K562 (cell line): ENCODE measurements at places on chromosomes 1 and 21.

- DNase-seq = no peak
Measured at GRCh38 chr21:43654806-43655489, 4.3 kb downstream of the HSF2BP start.

- DNase-seq = no peak
Measured at GRCh38 chr21:42157606-42158310, 61.2 kb upstream of the ABCG1 start.

- DNase-seq = no peak
Measured at GRCh38 chr1:193264313-193265065, 78.1 kb upstream of the B3GALT2 start.

DNA sequence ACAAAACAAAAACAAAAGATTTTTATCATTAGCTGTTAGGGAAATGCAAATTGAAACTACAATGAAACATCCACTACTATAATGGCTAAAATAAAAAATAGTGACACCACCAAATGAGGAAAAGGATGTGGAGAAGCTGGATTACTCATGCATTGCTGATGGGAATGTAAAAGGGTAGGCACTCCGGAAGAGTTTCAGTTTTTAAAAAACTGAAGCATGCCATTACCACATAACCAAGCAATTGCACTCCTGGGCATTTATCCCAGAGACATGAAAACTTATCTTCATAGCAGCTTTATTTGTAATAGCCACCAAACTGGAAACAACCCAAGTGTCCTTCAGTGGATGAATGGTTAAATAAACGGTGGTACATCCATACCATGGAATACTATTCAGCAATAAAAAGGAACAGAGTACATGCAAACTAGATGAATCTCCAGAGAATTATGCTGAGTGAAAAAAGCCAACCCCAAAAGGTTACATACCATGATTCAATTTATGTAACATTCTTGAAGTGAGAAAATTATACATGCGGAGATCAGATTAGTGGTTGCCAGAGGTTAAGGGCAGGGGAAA is 14.5 kb upstream of the CFAP298 start:
- DNase-seq = no peak

DNA sequence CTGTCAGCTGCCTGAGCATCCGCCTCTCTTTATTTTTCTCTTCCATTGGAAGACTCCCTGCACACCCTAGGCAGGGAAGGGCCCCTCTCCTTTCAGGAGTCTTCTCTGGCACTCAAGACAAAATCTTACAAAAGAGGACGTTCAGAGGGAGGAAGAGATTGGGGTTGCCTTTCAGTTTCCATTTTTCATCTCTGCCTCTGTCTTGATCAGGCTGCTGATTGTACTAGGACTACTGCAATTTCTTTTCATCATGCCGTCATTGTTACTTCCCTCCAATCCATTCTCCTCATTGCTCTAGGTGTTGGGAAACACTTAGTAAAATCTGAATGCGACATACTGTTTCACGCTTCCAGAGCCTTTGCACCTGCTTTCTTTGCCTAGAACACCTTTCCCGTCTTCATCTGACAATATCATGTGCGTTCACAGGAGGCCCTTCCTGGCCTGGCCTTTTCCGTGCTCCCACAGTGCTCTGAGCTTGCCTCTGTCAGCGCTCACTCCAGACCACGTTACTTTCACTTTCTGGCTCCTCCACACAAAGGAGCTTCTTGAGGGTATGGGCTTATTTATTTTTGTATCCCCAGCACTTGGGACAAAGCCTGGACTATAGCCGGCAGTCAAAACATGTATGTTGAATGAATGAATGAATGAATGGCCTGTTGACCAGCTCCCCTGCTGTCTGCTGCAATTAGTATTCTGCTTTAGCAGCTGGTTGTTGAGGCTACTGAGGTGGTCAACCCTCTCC is 10.9 kb downstream of the LRRC71 start:
- no peak for DNase-seq

- no peak for DNase-seq
Measured at GRCh38 chr1:180150982-180151381, 3.7 kb upstream of the QSOX1 start.

GRCh38 chr21:15365751-15366392 is 301.1 kb upstream of the NRIP1 start:
- no peak for DNase-seq

DNA sequence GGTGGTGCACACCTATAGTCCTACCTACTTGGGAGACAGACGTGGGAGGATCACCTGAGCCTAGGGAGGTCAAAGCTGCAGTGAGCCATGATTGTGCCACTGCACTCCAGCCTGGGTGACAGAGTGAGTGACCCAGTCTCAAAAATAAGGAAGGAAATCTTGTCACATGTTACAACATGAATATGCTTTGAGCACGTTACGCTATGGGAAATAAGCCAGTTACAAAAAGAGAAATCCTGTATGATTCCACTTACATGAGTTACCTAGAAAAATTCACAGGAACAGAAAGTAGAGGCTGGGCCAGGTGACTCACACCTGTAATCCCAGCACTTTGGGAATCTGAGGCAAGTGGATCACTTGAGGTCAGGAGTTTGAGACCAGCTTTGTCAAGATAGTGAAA is 6.7 kb upstream of the PADI6 start:
- no peak for DNase-seq

GRCh38 chr1:9360371-9361064 is 67.8 kb downstream of the SPSB1 start:
- no peak for DNase-seq

DNA sequence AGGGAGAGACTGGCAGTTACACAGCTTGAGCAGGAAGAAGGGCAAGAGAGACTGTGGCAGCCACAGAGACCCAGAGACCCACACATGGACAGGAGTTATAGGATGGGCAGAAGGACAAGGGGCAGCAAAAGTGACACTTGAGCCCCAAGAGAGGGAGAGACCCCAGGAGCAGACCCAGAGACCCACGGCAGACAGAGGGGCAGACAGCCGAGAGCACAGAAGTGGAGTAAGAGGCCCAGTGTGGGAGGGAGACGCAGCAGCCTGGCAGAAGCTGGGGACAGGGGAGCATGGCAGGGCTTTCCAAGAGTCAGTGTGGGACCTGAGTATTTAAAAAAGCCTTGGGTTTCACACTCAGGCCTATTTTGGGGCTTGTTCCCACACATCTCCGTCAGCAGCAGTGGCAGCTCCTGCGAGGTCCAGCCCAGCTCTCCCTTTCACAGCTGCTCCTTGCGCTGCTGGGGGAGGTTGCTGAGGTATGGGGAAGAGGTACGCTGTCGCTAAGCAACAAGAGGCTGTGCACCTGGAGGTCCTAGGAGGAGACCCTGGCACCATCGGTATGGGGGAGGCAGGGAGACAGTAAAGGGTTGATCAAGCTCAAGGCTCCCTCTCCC is 9.0 kb upstream of the MEF2D start:
- no peak for DNase-seq

DNA sequence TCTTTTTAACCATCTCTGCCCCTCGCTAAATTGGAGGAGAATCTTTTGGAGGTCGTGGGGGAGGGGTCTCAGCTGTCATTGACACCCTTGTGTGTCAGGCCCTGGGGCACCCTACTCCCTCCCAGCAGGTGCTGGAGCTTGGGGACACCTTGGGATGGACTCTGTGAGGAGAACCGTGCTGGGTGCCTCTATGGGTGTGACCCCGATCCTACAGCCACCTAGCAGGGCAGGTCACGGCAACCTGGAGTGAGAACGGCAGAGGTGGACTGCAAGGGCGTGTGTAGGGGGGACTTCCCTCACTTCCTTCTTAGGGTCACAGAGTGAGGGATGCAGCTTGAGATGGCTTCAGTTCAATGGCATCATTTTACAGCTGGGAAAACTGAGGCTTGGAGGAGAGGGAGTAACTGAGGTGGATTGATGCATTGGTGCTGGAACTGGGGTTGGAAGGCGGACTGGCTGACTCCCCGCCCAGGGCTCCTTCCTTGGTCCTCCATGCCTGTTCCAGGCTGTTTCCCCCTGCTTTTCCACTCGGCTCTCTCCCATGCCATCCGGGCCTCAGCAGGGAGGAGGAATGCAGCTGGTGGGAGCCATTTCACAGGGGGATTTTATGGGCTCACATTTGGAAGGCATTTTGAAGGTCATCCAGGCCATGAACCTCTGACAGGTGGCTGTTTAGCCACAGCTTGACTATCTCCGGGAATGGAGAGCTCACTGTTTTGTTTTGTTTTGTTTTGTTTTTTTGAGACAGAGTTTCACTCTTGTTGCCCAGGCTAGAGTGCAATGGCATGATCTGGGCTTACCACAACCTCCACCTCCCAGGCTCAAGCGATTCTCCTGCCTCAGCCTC is 18.8 kb upstream of the ARHGEF10L start:
- no peak for DNase-seq

GRCh38 chr1:165234149-165234548 is 122.4 kb downstream of the LMX1A start:
- DNase-seq = no peak

GRCh38 chr1:64220241-64220640 is 16.8 kb downstream of the UBE2U start:
- no peak for DNase-seq

GRCh38 chr1:44417351-44418021 is 12.4 kb downstream of the RNF220 start:
- DNase-seq = no peak

GRCh38 chr1:65409314-65409713 is 11.2 kb upstream of the LEPR start:
- DNase-seq = no peak

- no peak for DNase-seq
Measured at GRCh38 chr1:172343240-172344160, 77.0 kb upstream of the C1orf105 start.

GRCh38 chr21:37128076-37128475 is 55.0 kb downstream of the TTC3 start:
- no peak for DNase-seq

GRCh38 chr1:63329621-63330330 is 7.4 kb downstream of the FOXD3 start:
- DNase-seq = no peak

DNA sequence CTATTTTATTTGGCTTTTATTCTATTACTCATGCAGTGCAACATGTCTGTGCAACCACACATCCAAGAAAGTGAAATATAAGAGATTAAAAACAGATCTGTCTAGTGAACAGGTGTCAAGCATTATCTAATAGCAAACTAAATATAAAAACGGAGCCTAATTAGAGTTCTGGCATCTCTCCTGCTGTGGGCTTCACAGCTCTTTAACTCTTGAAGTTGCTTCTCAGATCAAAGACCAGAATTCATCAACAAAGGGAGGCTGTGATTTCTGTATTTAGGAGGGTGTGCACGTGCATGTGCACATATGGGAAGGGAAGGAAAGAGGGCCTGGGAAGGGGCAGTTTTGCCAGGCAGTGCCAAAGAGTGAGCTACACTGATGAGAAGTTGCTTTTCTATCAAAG is 81.0 kb downstream of the MIS18A start:
- no peak for DNase-seq
